Spleen (tissue), 13 donors: ENCODE measurements at places on chromosomes 1 and 21. TPM values are rescaled to one million over a fixed set of nuclear protein-coding genes. Genes with fewer than 3 reads are reported as not detected.
A peak's percentile ranks its signal among the peaks of the same experiment; 100 is the strongest.

Gene PPIAL4G
- 0.40 TPM for total RNA-seq

Gene DNALI1
- total RNA-seq = 1.7 TPM

Gene PCP4
- total RNA-seq = 5.4 TPM

Gene LAMC2
- 0.63 TPM for total RNA-seq

Gene SLAMF8
- total RNA-seq = 14.3 TPM

Gene ADORA1
- total RNA-seq = 6.5 TPM

Gene OR2L5
- total RNA-seq = 0.46 TPM

Gene CR1L
- 0.94 TPM for total RNA-seq

Gene LENEP
- total RNA-seq = not detected

GRCh38 chr1:31562707-31563360 is 13.5 kb upstream of the TINAGL1 start:
- H3K27ac ChIP-seq = no peak overlapping the region
- no peaks in the 10 kb centered on the region for H3K27me3 ChIP-seq
- DNase-seq = no peak

- H3K4me3 ChIP-seq = peak overlapping the region; percentile 13
- H3K36me3 ChIP-seq = peaks cover 15% of the 10 kb centered on the region
- H3K27ac ChIP-seq = peak overlapping the region; percentile 100
- peaks cover 30% of the 10 kb centered on the region for H3K4me1 ChIP-seq
These were observed 1.9 kb upstream of the IRF2BP2 start for GRCh38 chr1:234611847-234612351.

GRCh38 chr1:43806183-43806582 is 98.8 kb downstream of the ST3GAL3 start:
- H3K27me3 ChIP-seq = no peaks in the 10 kb centered on the region
- H3K27ac ChIP-seq = no peak overlapping the region
- H3K4me3 ChIP-seq = no peak overlapping the region
- H3K4me1 ChIP-seq = no peaks in the 10 kb centered on the region

DNA sequence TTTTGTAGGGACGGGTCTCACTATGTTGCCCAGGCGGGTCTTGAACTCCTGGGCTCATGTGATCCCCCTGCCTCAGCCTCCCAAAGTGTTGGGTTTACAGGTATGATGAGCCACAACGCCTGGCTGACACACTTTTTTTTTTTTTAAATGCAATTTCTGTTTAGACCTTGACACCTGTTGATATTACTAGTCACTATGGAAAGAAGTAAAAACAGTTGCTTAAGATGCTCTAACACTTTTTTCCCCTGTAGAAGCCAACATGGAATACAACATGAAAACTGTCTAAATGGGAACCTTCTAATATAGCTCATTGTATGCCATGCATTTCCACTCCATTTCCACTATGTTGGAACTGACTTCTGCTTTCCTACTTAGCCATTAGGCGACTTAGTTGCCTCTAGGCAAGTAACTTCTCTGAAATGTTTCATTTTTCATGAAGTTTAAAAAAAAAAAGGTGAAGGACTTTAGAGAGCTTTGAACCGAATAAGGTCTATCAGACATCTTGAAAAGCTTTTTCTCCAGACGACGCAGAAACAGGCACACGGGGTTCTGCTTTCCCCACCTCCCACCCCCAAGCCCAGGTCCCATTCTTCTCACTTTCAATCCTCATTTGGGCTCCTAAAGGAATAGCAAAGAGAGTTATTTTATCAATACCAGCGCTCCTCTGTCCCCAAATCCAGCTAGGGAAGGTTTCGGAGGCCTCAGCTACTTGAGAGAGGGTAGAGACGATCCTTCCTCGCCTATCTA is 648 bp upstream of the DR1 start:
- H3K4me3 ChIP-seq = peak overlapping the region; percentile 96
- H3K4me1 ChIP-seq = peaks cover 73% of the 10 kb centered on the region
- DNase-seq = no peak
- H3K27me3 ChIP-seq = no peaks in the 10 kb centered on the region
- peak overlapping the region; percentile 91 for H3K27ac ChIP-seq

GRCh38 chr21:26956813-26957212 is 10.1 kb downstream of the ADAMTS5 start:
- H3K27me3 ChIP-seq = no peaks in the 10 kb centered on the region
- peaks cover 4% of the 10 kb centered on the region for H3K4me1 ChIP-seq
- no peaks in the 10 kb centered on the region for H3K36me3 ChIP-seq
- no peak overlapping the region for H3K4me3 ChIP-seq
- H3K27ac ChIP-seq = no peak overlapping the region
- DNase-seq = no peak

DNA sequence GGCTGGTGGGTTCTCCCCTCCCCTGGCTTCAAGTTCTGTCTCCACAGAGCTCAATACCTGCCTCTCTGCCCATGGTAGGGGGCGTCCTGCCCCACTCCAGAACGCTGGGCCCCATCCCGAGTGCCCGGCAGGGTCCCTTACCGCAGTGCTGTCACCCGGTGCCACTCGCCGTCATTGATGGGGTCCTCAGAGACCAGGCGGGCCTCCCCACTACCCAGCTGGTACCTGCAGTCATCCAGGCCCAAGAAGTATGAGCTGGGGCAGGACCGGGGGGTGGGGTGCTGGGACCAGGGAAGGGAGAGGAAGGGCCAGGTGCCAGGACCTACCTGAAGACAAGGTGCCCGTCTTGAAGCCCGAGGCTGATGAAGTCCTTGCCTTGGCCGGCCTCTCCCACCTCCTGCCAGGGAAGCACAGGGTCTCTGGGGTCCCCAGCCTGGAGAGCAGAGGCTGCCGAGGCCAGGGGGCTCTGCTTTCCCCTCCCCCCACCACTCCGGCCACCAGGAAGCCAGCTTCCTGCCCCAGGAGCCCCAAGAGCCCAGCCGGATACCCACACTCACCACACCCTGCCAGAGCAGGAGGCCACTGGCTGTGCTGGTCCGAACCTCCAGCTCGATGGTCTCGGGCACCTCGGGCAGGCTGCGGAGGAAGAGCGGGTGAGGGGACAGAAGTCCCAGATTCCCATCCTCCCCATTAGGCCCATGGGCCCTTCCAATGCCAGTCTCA is 12.1 kb downstream of the LDLRAD2 start:
- no peak overlapping the region for H3K27ac ChIP-seq
- H3K4me3 ChIP-seq = no peak overlapping the region
- H3K27me3 ChIP-seq = no peaks in the 10 kb centered on the region
- no peaks in the 10 kb centered on the region for H3K4me1 ChIP-seq

DNA sequence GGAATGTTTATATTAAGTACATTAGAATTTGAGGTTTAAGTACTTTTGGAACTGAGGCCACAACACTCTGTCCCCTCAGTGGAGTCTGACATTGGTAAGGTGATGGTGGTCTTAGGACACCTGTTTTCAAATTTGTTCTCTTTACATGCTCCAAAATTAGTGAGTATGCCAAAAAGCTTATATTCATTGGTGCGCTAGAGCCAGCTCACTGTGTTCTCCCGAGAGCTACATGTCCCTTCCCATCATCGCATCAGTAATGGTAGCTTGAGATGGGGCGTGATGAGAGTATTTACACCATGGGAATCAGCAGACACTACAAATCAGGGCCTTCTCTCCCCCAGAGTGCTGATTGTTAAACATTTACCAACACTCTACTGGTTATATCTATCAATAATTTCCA is 19.5 kb downstream of the ETS2 start:
- peak overlapping the region; percentile 15 for H3K27ac ChIP-seq
- no peak for DNase-seq
- H3K4me3 ChIP-seq = no peak overlapping the region
- peaks cover 46% of the 10 kb centered on the region for H3K36me3 ChIP-seq

DNA sequence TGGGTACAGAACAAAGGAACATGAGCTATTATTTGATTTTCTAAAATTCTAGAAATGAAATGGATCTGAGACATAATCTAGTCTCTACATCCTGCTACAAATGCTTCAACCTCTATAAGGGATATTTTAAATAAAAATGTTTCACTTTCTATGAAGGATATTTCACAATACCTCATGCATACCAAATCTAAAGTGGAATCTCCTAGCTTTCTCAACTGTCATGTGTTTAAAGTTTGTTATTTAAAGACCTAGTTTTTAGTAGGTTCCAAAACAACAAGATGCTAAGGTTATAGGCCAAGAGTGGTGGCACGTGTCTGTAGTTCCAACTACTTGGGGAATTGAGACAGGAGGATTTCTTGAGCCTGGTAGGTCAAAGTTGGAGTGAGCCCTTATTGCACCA is 47.6 kb downstream of the KDM5B start:
- H3K4me1 ChIP-seq = no peaks in the 10 kb centered on the region
- no peak overlapping the region for H3K27ac ChIP-seq
- H3K36me3 ChIP-seq = peaks cover 100% of the 10 kb centered on the region
- no peak overlapping the region for H3K4me3 ChIP-seq
- no peaks in the 10 kb centered on the region for H3K27me3 ChIP-seq

- no peak overlapping the region for H3K4me3 ChIP-seq
- no peaks in the 10 kb centered on the region for H3K4me1 ChIP-seq
- H3K27ac ChIP-seq = no peak overlapping the region
- no peaks in the 10 kb centered on the region for H3K27me3 ChIP-seq
These were observed 28.1 kb upstream of the RNPC3 start for GRCh38 chr1:103497404-103497803.

GRCh38 chr1:1630965-1631781 is 800 bp upstream of the MMP23B start:
- H3K27me3 ChIP-seq = peaks cover 19% of the 10 kb centered on the region
- peak; percentile 86 for DNase-seq
- H3K4me3 ChIP-seq = no peak overlapping the region
- H3K4me1 ChIP-seq = no peaks in the 10 kb centered on the region
- peaks cover 10% of the 10 kb centered on the region for H3K36me3 ChIP-seq

DNA sequence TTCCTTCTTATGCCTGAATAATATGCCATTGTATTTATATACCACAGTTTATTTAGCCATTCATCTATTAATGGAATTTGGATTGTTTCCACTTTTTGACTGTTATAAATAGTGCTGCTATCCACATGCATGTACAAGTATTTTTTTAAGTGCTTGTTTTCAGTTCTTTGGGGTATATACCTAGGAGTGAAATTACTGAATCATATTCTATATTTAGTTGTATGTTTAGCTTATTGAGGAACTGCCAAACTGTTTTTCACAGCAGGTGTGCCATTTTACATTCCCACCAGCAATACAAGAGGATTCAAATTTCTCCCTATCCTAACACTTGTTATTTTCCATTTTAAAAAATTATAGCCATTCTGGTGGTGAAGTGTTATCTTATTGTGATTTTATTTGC is 7.6 kb upstream of the HJV start:
- no peaks in the 10 kb centered on the region for H3K4me1 ChIP-seq
- peaks cover 2% of the 10 kb centered on the region for H3K27me3 ChIP-seq
- no peak overlapping the region for H3K4me3 ChIP-seq
- no peaks in the 10 kb centered on the region for H3K36me3 ChIP-seq
- H3K27ac ChIP-seq = no peak overlapping the region
